ENCODE measurements at places on chromosomes 13 and 19.

GRCh38 chr13:26411206-26411605, 146.3 kb upstream of the WASF3 start:
- DNase-seq: no peak

- DNase-seq: no peak
These were observed 446.4 kb downstream of the COG6 start for GRCh38 chr13:40101708-40102359.

- no peak for DNase-seq
These were observed 2.9 kb upstream of the RCBTB2 start for GRCh38 chr13:48535766-48536165.

GRCh38 chr19:989381-990081, 5.4 kb downstream of the WDR18 start:
- no peak for DNase-seq

DNA sequence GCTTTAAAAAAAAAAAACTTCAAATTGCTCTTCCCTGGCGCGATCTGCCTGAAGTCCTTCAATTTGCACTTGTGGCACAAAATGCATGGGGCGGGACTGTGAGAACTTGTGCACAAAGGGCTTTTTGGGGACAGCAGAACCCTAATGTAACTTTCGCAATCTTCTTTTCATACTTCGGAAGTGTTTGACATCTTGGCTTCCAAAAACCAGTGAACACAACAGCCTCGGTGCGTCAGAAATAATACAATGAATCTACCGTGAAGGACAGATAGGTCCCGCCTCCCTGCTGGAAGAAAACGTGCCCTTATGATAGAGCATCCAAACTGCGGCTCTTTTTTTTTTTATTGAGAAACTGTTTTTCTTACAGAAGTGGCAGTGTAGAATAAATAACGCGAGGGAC, 36.6 kb downstream of the KLF2 start:
- DNase-seq: no peak

GRCh38 chr13:74191410-74191809, 57.2 kb upstream of the KLF12 start:
- no peak for DNase-seq

DNA sequence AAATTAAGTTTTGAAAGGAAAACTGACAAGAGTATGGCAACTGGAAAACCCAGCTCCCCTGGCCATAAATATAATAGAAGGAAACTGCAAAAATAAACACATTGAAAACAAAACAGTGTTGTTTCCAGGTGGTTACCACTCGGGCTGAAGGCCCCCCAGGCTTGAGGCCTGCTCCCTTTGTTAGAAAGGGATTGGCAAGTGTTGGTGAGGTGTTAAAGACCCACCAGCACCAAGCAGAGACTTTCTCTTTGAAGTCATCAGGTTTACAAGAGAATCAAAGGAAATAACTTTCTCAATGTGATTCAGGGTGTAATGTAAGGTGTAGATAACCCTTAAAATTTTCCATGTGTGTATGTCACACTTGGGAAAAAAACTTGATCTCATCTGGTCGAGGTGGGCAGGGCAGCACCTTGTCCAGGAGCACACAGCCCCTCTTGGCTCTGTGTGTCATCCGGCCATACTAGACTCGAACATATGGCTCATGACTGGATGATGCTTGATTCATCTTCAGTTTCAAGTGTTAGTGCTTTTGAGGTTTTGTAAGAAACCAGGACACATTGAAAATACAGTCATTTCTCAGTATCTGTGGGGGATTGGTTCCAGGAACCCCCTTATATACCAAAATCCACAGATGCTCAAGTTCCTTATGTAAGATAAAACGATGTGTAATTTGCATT, 7.8 kb downstream of the ACTN4 start:
- DNase-seq: no peak

DNA sequence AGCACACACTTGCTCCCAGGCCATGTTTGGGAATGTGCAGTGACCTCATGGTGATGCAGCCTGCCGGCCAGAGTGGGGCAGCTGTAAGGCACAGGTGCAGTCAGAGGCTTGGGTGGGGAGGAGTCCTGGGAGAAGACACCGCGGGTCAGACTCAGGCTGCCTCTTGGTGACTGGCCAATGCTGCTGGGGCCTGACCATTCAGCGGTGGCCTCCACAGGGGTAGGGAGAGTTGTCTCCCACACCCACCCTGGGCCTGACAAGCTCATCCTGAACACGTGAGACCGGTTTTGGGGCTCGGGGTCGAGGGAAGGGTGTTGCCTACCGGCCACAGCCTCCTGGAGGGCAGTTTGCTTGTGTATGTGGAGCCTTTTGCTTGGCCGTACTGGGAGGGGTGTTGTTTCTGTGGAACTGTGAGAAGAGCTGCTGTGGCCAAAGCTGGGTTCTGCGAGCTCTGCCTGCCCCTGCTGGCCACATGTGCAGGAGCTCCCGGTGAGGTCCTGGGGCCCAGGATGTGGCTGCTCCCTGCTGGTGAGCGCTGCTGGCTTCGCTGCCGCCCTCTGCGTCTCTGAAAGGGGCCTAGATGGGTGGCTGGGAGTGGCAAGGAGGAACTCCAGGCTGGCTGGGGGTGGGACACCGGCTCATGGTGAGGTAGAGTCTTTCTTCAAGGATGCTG, 22.1 kb downstream of the UPF1 start:
- no peak for DNase-seq

DNA sequence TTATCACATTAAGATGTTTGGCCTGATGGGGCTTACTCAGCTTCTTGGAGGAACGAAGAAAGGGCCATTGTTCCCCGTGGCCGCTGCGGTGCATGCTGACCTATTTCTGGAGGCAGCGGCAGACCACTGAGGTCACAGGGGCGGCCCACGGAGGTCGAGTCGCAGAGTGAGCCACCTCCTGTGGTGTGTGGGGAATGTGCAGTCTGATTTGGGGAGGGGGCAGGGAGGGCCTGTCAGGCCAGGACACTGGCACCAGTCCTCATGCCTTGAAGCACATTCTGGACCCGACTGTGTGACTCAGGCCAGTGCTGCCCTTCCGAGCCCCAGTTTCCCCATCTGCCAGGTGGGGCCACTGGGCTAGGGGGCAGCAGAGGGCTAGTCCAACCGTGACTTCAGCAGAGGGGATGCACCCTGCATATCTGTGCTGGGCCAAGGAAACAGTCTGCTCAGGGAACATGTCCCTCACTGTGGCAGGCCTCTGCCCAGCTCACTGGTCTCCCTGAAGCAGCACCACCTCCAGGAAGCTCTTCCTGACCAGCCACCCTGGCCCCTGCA, 6.3 kb downstream of the SLC7A10 start:
- DNase-seq: no peak

DNA sequence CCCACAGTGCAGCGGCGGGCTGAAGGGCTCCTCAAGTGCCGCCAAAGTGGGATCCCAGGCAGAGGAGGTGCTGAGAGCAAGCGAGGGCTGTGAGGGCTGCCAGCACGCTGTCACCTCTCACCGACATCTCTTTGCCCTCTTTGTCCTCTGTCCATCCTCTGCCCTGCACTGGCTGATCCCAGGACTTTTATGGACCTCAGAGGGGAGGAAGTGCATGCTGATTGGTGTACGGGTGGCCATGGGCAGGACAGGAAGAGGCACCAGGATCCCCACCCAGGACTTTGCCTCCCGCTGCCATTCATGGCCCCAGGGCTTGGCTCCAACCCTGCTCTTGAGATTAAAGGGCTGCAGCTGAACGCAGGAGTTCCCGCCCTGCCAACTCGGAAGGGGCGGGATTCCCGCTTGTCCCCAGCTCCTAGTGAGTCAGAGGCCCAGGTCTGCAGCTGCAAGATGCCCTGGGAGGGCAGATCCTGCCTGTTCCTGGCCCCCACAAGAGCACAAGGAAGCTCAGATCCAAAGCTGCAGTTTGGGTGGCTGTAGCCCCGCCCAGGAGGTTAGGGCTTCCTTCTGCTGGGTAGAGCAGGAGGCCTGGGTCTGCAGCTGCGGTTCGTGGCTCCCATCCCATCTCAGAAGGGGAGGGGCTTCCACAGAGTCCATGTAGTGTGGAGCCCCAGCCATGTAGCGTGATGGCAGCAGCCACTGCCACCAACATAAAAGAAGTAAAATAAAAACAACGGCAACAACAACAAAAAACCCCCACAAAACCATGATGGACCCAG, 1716.7 kb downstream of the SLITRK1 start:
- DNase-seq: no peak

DNA sequence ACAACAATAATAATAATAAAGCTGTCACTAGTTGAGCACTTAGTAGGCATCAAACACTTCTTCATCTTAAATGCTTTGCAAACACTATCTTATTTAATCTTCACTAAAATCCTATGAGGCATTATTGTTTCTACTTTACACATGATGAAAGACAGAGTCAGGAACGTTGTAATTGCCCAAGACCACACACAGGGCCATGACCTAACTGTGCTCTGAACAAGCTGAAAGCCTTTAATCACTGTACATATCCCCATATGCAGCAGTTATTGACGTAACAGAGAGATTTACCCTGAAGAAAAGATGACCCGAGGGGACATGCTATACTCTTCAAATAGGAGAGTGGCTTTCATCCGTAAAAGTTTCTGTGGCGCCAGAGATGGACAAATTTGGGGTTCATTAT, 53.0 kb downstream of the SACS start:
- no peak for DNase-seq

- no peak for DNase-seq
These were observed 2.4 kb downstream of the TIMM13 start for GRCh38 chr19:2424686-2425621.

DNA sequence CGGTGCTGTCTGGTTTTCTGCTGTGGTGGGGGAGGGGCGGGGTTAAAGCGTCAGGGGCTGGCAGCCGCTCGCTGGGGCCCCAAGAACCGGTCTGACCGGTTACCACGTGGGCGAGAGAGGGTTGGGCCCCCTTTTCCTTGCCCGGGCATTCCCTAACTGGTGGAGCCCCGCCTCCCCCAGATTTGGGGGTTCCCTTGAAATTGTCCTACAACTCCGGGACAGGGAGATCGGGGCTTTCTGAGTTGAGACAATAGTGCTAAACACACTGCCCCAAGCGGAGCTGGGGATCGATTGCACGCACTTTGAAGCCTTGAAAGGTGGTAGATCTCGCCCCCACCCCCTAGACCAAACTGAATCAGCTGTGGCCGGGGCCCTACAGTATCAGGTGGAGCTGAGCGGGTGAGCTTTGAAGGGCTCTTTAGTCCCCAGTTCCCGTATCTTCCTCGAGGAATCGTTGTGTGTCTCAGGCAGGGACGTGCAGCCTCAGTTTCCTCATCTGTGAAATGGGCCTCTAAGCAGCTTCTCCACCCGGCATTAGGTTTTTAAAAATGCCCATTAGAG, 4.8 kb downstream of the IER2 start:
- no peak for DNase-seq

- DNase-seq: no peak
These were observed 27.9 kb downstream of the NCAN start for GRCh38 chr19:19239675-19240074.

DNA sequence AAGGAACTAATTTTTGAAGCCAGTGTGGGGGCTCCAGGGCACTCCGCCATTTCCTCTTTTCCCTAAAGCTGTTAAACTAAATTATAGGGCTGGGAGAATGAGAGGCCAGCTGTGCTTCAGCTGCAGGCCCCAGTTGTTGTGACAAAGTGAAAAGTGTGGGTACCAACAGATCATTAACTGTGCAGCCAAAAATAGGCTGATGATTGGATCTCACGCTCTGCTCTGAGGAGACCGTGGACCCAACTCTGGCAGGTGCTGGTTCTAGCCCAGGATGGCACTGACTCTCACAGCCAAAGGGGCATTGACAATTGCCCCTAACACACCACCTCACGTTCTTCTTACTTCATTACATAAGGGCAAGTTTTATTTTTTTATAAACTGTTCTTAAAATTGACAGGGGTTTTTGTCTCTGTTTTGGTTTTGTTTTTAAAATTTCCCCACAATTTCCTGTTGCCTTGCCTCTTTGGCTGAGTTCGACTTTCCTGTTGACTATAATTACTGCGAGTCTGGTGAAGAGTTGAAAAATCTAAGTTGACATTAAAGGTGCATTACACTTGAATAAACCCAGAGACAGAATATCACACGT, 391.0 kb downstream of the FGF9 start:
- DNase-seq: no peak

GRCh38 chr13:103188713-103189326, 122.6 kb upstream of the SLC10A2 start:
- DNase-seq: no peak

GRCh38 chr13:53638040-53638439, 609.4 kb downstream of the OLFM4 start:
- no peak for DNase-seq

- DNase-seq: no peak
These were observed 2.7 kb downstream of the GYS1 start for GRCh38 chr19:48990400-48990799.

DNA sequence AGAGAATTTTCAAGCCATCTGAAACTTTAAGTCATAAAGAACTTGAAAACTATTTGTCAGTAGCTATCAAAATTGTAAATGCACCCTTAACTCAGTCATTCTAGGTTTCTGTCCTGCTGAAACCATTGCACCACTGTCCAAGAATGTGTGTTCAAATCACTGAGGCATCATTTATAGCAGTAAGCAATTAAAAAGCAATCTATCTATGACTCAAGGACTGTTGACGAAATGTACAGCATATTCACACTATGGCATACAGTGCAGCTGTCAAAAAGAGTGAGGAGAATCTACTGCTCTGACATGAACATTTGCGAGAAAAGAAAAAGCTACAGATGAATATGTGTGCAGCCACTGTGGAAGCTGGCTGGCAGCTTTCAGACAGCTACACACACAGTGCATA, 71.2 kb downstream of the ING1 start:
- DNase-seq: no peak

DNA sequence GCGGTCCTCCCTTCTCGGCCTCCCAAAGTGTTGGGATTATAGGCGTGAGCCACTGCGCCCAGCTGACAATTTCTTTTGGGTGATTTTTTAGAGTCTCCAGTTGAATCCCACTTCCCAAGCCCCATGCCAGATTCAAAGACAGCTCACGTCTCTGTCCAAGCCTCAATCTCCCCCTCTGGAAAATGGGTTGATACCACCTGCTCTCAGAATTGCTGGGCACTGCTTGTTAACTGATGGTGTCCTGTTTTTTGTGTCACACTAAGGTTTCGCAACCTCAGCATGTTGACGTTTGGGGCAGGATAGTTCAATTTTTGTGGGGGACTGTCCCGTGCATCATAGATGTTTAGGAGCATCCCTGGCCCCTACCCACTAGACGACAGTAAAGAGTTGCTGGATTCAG, 14.2 kb upstream of the UPF1 start:
- DNase-seq: no peak

DNA sequence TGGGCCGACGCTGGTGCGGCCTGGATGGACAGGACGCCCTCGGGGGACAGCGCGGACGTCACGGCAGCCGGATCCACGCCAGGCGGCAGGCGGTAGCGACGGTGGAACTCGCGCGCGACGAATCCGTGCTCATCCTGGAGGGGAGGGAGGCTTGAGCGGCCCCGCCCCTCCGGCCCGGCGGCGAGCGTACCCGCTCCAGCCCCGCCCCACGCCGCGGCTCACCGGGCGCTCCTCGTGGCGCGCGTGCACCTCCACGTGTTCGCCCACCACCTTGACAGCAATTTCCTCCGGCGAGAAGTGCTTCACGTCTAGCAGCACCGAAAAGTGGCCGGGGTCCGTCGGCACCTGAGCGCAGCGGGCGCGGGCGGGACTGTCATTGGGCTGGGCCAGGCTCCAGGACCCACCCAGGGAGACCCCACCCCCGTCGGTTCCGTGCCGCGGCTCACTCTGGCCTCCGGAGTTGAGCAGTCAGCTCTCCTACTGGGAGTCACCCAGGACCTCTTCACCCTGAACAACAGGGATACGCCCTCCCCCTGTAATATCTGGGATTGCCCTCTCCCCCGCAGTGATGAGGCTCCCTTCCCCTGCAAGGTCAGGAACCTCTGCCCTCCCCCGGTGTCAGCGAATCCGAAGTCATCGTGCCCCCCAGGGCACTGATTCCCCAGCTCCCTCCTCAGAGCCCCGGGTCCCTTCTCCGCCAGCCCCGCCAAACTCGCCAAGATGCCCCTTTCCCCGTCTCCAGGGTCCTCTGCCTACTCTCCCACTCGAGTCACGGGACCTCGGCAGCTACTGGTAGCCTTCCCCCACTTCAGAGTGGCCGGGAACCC, 1.1 kb downstream of the HSPB6 start:
- no peak for DNase-seq
